Omental fat pad (tissue), 4 donors: ENCODE measurements at places on chromosomes 1 and 21. TPM values are rescaled to one million over a fixed set of nuclear protein-coding genes. Genes with fewer than 3 reads are reported as not detected.

DNA sequence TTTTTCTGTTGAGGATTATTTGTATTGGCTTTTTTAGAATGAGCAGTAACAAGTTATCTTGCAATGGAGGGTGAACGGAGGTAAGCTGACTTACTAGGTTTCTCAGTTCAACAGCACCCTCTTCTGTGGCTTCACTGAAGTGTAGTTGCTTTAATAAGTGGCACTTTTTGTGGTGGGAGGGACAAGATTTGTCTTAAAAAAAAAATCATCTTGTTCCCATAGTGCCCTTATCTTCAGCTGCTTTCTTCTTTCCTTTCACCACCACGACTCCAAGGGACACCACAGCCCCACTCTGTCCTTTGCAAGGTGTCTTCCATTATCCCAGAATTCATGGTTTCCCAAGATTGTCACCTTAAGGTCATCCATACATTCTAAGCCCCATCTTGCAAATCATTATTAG lies 92.9 kb downstream of the PIGK start:
- no peak for DNase-seq

GRCh38 chr1:162009501-162010174 lies 14.0 kb downstream of the OLFML2B start:
- no peak for DNase-seq

DNA sequence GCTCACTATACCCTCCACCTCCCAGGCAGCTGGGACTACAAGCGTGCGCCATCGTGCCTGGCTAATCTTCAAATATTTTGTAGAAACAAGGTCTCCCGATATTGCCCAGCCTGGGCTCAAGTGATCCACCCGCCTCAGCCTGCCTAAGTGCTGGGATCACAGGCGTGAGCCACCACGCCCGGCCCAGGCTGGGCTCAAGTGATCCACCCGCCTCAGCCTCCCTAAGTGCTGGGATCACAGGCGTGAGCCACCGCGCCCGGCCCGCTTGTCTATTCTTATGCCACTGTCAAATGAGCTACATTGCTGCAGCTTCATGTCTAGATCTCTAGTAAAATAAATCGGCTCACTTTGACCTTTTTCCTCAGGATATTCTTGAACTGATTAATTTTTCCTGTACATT lies 107.7 kb upstream of the COL6A1 start:
- DNase-seq, result no peak

Gene BCAR3
- 73.5 TPM for total RNA-seq

- DNase-seq, result no peak
These were observed 21.9 kb upstream of the RGSL1 start for GRCh38 chr1:182428043-182428442.
